A673 (cell line): ENCODE measurements at places on chromosomes 16 and 17. TPM values are rescaled to one million over a fixed set of nuclear protein-coding genes. Genes with fewer than 3 reads are reported as not detected.

DNA sequence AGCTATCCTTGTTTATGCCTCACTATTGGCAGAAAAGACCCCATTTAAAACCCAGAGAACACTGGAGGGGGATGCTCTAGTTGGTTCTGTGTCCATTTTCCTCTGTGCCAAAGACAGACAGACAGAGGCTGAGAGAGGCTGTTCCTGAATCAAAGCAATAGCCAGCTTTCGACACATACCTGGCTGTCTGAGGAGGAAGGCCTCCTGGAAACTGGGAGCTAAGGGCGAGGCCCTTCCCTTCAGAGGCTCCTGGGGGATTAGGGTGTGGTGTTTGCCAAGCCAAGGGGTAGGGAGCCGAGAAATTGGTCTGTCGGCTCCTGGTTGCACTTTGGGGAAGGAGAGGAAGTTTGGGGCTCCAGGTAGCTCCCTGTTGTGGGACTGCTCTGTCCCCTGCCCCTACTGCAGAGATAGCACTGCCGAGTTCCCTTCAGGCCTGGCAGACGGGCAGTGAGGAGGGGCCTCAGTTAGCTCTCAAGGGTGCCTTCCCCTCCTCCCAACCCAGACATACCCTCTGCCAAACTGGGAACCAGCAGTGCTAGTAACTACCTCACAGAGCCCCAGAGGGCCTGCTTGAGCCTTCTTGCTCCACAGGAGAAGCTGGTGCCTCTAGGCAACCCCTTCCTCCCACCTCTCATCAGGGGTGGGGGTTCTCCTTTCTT lies 56.1 kb downstream of the IGF2BP1 start:
- DNase-seq: no peak
- H3K4me3 ChIP-seq: no peak overlapping the region
- H3K27me3 ChIP-seq: no peaks in the 10 kb centered on the region
- H3K27ac ChIP-seq: peak overlapping the region; percentile 52
- no peaks in the 10 kb centered on the region for H3K4me1 ChIP-seq
- peaks cover 81% of the 10 kb centered on the region for H3K36me3 ChIP-seq

Gene MAPK7
- total RNA-seq: 40.0 and 55.8 TPM in 2 replicates

DNA sequence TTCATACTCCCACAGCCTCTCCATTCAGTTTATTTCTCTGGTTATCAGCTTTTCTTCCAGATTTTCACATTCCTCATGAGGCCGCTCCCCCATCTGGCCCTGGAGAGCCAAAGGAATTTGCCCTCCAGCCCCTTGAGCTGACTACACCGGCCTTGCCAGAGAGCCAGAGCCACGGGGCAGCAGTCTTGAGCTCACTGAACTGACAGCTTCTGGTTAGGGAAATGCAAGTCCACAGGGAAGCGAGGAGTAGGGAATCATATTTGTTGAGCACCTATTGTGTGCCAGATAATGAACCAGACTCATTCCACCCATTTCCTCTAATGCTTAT lies 102.4 kb downstream of the ABCC12 start:
- H3K4me1 ChIP-seq: no peaks in the 10 kb centered on the region
- H3K4me3 ChIP-seq: no peak overlapping the region
- no peak overlapping the region for H3K27ac ChIP-seq
- peaks cover 54% of the 10 kb centered on the region for H3K27me3 ChIP-seq
- DNase-seq: no peak

DNA sequence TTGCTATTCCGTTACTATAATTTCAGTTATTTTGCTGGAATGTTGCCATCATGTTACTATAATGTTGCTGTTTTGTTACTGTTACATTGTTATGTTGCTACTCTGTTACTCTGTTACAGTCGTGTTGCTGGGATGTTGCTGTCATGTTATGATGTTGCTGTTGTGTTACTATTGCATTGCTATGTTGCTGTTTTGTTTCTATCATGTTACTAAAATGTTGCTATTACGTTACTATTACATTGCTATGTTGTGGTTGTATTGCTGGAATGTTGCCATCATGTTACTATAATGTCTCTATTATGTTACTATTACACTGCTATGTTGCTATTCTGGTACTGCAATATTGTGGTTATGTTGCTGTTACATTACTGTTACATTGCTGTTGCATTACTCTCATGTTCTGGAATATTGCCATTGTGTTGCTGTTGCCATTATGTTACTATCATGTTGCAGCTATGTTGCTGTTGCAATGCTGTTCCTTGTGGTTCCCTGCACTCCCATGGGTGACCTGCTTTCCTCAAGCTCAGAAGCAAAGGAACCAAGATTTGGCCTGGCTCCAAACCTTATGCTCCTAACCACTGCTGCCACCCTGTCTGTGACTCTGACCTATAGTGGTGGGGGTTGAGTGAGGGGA lies 64.4 kb downstream of the ABCC6 start:
- H3K36me3 ChIP-seq: no peaks in the 10 kb centered on the region
- H3K4me1 ChIP-seq: no peaks in the 10 kb centered on the region
- no peak overlapping the region for H3K27ac ChIP-seq
- no peaks in the 10 kb centered on the region for H3K27me3 ChIP-seq
- H3K4me3 ChIP-seq: no peak overlapping the region
- no peak for DNase-seq

Gene ZNF597
- 2.4 and 2.8 TPM in 2 replicates for total RNA-seq

GRCh38 chr17:57874434-57875289 lies 24.8 kb upstream of the MRPS23 start:
- peaks cover 68% of the 10 kb centered on the region for H3K4me1 ChIP-seq
- peak overlapping the region; percentile 95 for H3K27ac ChIP-seq
- DNase-seq: peak; percentile 99
- H3K36me3 ChIP-seq: peaks cover 21% of the 10 kb centered on the region
- no peaks in the 10 kb centered on the region for H3K27me3 ChIP-seq
- peak overlapping the region; percentile 20 for H3K4me3 ChIP-seq

Gene TMEM88
- 1.7 and 3.0 TPM in 2 replicates for total RNA-seq

- DNase-seq: no peak
- H3K27me3 ChIP-seq: no peaks in the 10 kb centered on the region
- no peaks in the 10 kb centered on the region for H3K4me1 ChIP-seq
- no peak overlapping the region for H3K27ac ChIP-seq
These were observed 48.5 kb downstream of the ZNF18 start for GRCh38 chr17:11948789-11949188.

GRCh38 chr16:89191033-89191900 lies 9.1 kb downstream of the SLC22A31 start:
- peak overlapping the region; percentile 49 for H3K4me3 ChIP-seq
- no peak overlapping the region for H3K27ac ChIP-seq

DNA sequence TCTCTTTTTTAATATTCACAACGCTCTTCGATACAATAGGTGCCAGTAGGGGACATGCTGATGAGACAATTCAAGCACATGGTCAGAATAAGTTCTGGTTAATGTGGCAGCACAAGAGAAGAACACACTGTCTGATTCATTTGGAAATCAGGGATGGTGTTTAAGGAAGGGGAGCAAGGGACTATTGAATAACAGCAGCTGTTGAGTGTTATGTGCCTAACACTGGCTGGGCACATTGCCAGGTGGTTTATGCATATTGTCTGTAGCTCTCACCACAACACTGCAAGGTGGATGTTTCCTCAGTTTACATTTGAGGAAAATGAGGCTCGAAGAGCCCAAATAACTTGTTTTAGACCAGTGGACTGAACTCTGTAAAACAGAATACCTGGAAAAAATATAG lies 44.2 kb downstream of the LYRM9 start:
- no peaks in the 10 kb centered on the region for H3K36me3 ChIP-seq
- H3K4me3 ChIP-seq: no peak overlapping the region
- no peaks in the 10 kb centered on the region for H3K4me1 ChIP-seq
- DNase-seq: peak; percentile 16
- H3K27ac ChIP-seq: no peak overlapping the region

DNA sequence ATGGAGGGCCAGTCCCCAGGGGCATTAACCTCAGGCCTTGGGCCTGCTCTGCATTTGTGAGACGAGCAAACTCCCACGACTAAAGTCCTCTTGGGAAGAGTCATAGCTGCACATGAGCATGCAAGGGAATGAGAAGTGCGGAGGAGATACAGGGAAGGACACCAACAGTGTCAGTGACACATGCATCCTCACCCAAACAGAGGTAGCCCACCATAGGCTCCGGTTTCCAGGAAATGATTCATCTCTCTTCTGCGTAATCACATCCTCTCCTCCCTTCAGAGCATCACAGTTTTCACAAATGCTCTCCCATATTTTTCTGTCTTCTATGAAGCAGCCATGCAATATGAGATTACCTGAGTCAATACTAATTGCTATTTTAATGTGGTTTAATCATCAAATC lies 725.7 kb upstream of the GOT2 start:
- H3K36me3 ChIP-seq: no peaks in the 10 kb centered on the region
- peak; percentile 9 for DNase-seq
- H3K4me1 ChIP-seq: no peaks in the 10 kb centered on the region

GRCh38 chr16:48491517-48491916 lies 106.3 kb upstream of the SIAH1 start:
- no peaks in the 10 kb centered on the region for H3K4me1 ChIP-seq
- no peaks in the 10 kb centered on the region for H3K27me3 ChIP-seq
- H3K36me3 ChIP-seq: no peaks in the 10 kb centered on the region
- DNase-seq: no peak
- no peak overlapping the region for H3K27ac ChIP-seq

- H3K27ac ChIP-seq: no peak overlapping the region
- H3K27me3 ChIP-seq: no peaks in the 10 kb centered on the region
- no peak overlapping the region for H3K4me3 ChIP-seq
- H3K4me1 ChIP-seq: peaks cover 8% of the 10 kb centered on the region
- H3K36me3 ChIP-seq: no peaks in the 10 kb centered on the region
These were observed 32.3 kb downstream of the AXIN2 start for GRCh38 chr17:65529040-65529633.

Gene RAMP2
- 3.8 and 5.0 TPM in 2 replicates for total RNA-seq

Gene PROCA1
- total RNA-seq: 4.6 and 7.8 TPM in 2 replicates

DNA sequence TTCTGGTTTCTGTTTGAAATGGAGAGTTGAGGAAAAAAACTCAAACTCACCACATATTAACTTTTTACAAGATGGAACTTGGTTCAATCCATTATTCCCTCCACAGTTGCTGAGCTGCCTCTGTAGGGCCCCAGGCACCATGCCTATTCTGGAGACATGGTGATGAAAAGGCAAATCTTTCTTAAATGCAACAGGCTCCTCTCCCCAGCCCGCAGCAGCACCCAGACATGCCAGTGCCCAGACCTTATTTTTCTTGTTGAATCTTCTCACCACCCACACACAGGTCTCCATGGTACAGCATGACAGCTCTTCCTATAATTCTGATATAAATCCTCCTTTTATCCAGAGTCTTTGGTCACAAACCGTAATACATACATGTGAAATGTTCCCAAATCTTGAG lies 7.6 kb downstream of the CYTH1 start:
- H3K4me1 ChIP-seq: peaks cover 14% of the 10 kb centered on the region
- no peaks in the 10 kb centered on the region for H3K36me3 ChIP-seq
- peak overlapping the region; percentile 13 for H3K4me3 ChIP-seq
- no peaks in the 10 kb centered on the region for H3K27me3 ChIP-seq
- peak overlapping the region; percentile 23 for H3K27ac ChIP-seq

Gene CHD9NB
- 3.8 and 4.3 TPM in 2 replicates for total RNA-seq

GRCh38 chr17:42775534-42776098 lies 2.4 kb downstream of the VPS25 start:
- no peaks in the 10 kb centered on the region for H3K36me3 ChIP-seq
- no peak overlapping the region for H3K4me3 ChIP-seq
- H3K27ac ChIP-seq: no peak overlapping the region
- no peaks in the 10 kb centered on the region for H3K4me1 ChIP-seq
- no peak for DNase-seq
